ENCODE measurements at places on chromosomes 3 and 15.
A peak's percentile ranks its signal among the peaks of the same experiment; 100 is the strongest.

- DNase-seq = no peak
These were observed 91.1 kb downstream of the TOP2B start for GRCh38 chr3:25573386-25574171.

- no peak for DNase-seq
These were observed 68.5 kb downstream of the SAMMSON start for GRCh38 chr3:70067860-70068521.

- DNase-seq = no peak
These were observed 323.6 kb upstream of the CTDSPL start for GRCh38 chr3:37537914-37538691.

DNA sequence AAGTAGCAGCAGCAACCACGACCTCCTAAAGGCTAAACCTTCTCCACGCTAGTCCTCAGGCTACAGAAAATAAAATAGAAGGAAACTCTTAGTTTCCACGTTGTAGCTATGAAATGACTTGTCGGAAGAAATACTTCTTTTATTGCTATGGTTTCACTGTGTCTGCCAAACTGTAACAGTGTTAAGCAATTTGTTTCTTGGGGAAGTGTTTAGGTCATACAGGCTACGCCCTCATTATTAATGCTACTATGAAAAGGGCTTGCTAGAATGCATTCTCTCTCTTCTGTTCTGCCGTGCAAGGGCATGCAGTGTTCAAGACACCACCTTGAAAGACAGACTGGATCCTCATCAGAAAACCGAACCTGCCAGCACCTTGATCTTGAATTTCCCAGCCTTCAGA, 462.7 kb downstream of the PLOD2 start:
- DNase-seq = no peak

- no peak for DNase-seq
These were observed 108.8 kb downstream of the FBN1 start for GRCh38 chr15:48536681-48537091.

DNA sequence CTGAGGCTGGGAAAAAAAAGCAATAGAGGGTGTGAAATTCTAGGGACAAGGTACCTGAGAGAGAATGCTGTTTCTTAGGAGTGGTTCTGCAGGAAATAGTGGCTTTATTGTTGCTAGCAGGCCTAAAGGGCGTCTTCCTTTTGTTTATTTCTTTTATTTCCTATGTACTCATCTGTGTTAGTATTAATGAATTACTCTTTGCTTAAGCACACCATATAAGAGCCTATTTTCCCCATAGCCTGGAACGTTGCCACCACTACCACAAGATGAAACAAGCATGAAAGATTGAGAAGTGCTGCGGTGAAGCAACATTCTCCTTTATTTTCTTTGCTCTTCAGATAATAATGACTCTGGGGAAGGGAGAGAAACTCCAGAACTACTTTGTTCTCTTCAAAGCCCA, 21.3 kb upstream of the GOLIM4 start:
- peak; percentile 45 for DNase-seq

DNA sequence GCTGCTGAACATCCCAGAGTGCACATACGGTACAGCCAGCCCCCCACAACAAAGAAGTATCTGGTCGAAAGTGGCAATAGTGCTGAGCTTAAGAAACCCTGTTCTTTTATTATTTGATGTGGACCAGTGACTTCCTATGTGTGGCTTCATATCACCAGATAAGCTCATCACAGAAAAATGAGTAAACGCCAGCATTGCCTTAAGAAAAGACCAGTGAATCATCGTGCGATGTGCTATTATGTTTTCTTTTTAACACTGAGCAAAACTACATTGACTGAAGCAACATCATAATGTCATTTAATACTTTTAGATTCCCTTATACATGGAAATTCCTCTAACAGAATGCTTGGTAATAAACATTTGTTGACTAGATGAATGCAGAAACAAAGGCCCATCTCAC, 45.2 kb upstream of the ARRDC4 start:
- DNase-seq = no peak

Data from epithelial cell of prostate (primary cell).